ENCODE measurements at places on chromosomes 3 and 15.

DNA sequence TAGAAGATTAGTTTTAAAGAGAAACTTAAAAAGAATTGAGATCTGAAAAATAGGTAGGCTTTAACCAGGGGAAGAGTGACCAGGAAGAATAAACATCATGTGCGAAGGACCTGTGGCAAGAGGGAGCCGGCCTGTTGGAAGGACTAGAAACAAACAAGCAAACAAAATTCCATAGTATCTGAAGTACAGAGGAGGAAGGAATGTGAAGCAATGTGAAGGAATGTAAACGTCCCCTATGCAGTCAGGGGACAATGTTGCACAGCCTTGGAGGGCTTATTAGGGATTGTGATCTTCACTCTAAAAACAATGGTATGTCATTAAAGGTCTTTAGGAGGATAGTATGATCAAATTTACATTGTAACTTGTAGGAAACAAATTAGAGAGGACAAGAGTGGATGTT is 84.4 kb upstream of the PLCL2 start:
- DNase-seq, result no peak

- no peak for DNase-seq
These were observed 10.7 kb downstream of the DET1 start for GRCh38 chr15:88535607-88536313.

DNA sequence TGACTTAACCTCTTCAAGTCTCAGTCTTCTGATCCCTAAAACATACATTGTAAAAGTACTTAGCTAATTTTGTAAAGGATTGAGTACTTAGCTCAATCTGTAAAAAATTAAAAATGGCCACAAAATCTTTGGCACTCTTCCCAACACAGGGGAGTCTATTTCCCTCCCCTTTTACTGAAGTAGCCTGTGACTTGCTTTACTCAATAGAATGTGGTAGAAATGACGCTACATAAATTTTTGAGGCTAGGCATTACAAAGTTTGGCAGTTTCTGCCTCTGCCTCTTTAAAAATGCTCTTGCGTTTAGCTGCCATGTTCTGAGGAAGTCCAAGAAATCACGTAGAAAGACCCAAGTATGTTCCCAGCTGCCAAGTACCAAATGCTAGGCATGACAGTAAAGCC is 80.2 kb downstream of the CBLB start:
- DNase-seq, result no peak

DNA sequence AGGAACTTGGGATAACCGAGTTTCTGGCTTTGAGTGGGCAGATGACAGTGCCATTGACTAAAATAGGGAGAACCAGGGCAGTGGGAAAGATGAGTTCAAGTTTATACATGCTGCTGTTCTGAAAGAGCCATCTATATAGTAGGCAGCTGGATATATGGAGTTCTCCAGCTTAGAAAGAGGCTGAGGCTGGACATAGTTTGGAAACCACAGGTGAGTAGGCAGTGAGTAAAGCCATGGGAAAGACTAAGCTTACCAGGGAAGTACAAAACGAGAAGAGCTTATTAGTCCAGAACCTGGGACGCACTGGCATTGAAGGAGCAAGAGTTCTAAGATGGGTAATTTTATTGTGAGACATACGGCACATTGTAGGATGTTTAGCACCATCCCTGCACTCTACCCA is 54.2 kb downstream of the MSL2 start:
- no peak for DNase-seq

- DNase-seq, result no peak
These were observed 53.4 kb upstream of the PRICKLE2 start for GRCh38 chr3:64278625-64279024.

GRCh38 chr3:62699728-62700127 is 175.5 kb downstream of the CADPS start:
- DNase-seq, result no peak

DNA sequence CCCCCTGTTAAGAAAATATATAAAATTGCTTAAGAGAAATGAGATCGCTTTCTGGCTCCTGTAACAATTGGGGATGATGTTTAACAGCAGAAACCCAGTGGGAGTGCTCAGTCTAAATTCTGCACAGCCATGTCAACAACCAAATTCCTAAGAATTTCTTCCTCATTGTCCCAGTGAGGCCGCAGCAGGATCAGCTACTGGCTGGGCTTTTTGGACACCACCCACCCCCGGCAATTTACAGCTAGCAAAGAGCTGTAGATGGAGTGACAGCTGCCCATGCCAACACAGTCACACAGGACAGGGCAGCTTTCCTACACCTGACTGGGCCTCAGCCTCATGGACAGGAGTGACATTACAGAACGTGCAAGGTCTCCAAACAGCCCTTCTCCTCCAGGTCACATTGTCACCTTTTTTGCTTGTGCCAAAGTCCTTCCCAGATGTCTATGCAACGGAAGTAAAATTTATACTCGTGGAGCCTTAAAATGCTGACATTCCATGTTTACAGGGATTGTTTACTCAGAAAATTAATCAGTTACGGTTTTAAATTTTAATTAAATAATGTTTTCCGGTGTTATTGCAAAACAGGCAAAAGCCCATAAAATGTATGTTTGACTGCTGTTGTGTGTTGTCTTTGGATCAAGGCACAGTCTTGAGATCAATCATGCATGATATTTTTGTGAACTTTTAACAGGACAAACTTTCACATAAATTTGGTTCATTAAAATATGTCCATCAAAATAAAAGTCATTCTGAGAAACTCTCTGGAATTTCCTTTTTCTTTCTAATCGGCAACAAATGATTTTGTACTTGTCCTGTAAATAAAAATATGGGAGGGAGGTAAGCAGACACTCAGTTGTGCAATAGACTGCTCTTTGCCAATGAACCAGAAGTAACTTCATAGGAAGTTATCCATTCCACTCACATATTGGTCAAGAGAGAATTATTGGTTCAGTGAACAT is 943.2 kb downstream of the MCTP2 start:
- no peak for DNase-seq

- no peak for DNase-seq
These were observed 70.4 kb upstream of the ARHGEF26 start for GRCh38 chr3:154050766-154051165.

DNA sequence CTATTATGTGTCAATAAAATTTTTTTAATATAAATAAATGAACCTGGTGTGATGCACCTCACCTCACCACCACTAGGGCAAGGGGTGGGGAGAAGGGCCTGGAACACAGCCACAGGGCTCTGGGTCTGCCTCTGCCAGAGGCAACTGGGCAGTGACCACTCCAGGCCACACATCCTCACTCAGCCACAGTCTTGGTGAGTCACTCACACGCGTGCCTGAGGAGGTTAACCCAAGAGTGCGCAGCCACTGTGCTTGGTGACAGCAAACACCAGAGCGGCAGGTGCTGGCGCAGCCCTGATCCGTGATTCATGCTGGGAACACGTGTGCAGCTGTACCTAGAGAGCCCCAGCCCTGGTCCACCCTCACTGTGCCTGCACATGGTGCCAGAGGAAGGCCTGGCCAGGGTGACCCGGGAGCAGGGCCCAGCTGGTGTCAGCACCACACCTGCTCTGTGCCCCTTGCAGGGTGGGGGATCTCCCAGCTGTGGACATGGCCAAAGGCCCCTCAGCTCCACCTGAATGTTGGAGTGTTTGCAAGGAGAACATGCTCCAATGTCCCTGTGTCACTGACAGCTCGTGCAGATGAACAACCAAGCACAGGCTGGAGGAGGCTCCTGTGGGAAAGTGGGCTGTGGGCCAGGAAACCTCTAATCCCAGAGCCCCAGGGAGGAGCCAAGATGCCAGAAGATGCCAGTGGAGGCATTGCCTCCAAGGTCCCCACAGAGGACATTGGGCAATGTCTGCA is 2.1 kb downstream of the SLC41A3 start:
- no peak for DNase-seq

DNA sequence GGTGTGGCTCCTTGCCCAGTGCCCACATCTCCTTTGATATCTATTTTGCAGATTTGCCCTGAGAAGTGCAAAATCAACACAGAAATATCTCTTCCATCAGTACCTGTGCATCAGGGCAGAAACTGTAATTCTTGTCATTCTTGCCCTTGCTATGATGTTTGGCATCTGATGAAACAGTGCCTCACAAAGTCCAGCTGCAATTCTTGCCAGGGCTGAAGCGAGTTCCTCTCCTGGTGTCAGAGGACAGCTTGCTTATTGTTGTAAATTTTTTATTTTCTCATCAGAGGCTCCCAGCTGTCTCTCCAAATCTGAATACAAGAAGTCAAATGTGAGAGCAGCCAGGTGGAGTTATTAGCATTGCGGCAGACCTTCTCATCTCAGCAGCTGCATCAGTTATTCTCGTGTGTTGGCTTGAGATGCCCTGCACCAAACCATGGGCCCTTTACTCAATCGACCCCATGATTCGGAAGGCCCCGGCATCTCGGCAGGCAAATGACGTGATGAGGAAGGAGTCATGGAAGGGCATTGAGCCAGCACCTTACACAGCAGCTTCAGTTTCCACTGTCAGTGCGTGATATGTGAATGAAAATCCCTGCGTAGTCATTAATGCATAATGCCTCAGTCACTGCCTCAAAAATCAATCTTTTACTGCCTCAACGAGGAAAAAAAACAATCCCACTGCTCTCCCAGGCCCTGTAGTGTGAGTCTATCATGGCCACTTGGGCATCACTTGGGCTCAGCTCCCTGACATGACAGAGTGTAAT is 93.4 kb downstream of the CCNL1 start:
- DNase-seq, result no peak

GRCh38 chr3:108022256-108023150 is 68.3 kb downstream of the CD47 start:
- DNase-seq, result no peak

GRCh38 chr15:71800835-71801745 is 9.3 kb upstream of the NR2E3 start:
- DNase-seq, result no peak

DNA sequence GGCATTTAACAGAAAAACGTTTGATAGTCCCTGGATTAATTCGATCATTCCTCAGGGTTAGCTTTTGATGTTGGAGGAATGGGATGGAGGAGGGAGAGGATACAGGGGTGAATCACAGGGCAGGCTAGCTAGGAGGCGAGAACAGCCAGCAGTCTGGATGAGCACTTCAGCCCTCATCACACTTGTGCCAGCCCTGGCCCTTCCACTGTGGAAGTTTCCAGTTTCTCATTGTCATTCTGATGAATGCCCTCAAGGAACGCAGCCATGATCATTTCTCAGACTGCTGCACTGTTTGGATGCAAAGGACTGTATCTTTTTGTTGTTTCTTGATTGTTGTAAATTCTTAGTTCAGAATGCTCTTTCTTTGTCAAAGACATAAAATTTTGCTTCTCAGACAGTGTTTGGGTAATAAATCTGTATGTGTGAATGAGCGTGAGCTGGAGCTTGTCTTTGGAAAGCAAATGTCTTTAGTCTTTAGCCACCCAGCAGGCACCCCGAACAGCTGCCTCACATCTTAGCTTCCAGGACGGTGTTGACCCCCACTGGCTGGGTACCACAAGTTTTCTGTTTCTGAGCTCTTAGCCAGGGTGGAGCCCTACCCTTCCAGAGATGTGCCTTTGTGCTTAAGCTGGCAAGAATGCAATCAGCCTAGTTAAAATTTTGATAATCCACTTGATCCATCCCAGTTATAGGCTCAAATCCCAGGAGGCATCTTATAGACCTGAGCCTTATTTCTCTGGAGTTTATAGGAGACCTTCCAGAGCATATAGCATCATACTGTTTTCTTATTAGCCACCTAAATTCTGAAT is 121.1 kb downstream of the PDCD6IP start:
- no peak for DNase-seq

DNA sequence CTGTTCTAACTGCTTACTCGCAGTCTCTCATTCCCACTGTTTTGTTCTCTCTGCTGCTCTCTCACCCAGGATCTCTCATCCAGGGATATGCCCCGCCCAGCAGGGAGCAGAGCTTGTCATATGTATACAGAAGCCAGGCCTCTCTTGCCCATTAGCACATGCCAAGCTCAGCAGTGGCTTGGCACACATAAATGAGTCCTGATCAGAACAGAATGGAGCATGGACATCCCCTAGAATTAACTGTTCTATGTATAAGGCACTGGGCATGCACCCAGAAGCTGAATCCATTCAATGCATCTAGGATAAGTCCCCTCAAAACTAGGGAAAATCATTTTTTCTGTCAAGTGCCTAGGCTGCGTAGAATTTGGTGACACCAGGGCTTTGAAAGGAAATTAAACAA is 61.6 kb downstream of the IGSF11 start:
- DNase-seq, result no peak

DNA sequence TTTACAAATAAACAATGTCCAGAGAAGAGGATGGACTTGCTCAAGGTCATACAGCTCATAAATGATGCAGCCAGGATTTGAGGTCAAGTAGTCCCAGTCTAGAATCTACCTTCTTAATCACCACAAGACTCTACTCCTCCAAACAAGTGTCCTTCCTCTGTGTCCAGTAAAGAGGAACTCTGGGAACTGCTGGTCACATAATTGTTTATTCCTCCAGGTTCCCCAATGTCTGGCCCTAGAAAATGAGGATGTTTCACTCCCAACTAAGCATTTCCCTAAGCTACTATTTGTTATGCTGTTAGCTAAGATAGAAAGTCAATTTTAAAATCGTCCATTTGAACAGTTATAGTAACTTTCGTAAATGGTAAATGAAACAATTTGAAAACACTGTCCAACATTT is 192.4 kb downstream of the FHIT start:
- DNase-seq, result no peak

GRCh38 chr3:14537590-14538450 is 2.3 kb downstream of the GRIP2 start:
- DNase-seq, result no peak

- no peak for DNase-seq
These were observed 53.4 kb downstream of the SRGAP3 start for GRCh38 chr3:9196020-9196419.

DNA sequence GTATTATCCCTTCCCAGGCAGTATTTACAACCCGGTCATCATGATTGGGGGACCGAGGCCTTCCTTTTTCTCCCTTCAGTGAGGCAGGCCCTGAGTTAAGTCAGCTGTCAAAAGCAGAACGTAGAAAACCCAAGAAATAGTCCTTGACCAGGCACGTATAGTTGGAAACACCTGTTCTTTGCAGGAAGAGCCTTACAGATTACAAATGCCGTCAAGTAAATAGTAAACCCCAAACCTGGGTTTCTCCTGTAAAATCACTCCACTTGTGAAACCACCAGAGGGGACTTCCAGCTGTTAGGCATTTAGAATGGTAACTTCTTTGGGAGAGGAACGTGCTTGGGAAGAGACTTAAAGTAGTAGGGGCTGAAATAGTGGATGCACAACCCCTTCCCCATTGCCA is 1.0 kb upstream of the BTBD1 start:
- DNase-seq, result no peak

DNA sequence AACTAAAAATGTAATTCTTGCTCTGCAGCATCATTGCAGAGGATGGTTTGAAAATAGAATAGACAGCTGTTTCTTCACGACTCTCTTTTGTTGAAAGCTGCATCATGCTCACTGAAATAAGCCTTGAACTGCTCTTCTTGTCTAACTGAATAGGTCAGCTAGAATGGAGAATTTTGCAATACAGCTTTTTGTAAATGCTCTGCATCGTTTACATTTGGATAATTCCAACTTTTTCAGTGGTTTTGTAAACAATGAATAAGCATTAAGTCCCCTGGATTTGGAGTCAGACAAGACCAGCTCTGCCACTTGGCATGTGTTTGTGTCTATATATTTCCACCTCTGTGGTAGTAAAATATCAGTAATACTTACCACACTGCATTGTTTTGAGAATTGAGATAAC is 95.2 kb downstream of the PLSCR2 start:
- DNase-seq, result no peak
